M059J (cell line): ENCODE measurements at places on chromosomes 6 and 20. TPM values are rescaled to one million over a fixed set of nuclear protein-coding genes. Genes with fewer than 3 reads are reported as not detected.

GRCh38 chr6:27651371-27651732, 178.4 kb upstream of the ZNF184 start:
- DNase-seq, result peak; percentile 40

Gene DPPA5
- total RNA-seq, result not detected in 2 replicates

DNA sequence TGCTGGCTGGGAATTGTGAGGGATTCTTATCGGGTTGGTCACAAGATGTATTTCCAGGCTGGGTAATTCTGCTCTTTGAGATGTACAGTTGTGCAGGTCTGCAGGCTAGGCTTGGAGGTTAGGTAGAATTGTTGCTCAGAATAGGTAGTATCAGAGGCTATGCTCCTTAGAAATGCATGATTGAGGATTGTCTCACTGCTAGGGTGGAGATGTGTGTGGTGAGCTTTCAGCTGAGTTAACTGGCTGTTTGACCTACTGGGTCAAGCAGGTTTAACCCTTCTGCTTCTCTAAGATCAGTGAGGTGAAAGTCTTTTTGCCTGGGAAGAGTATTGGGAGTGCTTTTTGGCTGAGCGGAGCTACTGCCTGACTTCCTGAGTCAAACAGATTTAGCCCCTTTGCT, 701.1 kb downstream of the UTRN start:
- no peak for DNase-seq

GRCh38 chr6:35019831-35020230, 121.3 kb downstream of the TCP11 start:
- DNase-seq, result no peak

DNA sequence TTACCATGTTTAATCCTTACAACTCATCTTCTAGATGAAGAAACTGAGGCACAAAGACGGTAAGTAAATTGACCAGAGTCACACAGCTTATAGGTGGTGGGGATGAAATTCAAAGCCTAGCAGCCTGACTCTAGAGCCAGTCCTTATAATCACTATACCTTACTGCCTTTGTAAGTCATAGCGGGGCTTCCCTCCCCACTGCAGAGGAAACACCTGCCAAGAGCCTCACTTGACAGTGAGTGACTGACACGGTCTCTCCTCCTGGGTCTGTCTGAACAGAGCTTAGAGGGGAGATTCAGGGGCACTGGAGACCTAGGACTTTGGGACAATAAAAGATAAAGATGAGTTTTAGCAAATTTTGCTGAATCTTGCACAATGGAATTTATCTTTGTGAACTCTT, 12.8 kb downstream of the SUN5 start:
- DNase-seq, result no peak

DNA sequence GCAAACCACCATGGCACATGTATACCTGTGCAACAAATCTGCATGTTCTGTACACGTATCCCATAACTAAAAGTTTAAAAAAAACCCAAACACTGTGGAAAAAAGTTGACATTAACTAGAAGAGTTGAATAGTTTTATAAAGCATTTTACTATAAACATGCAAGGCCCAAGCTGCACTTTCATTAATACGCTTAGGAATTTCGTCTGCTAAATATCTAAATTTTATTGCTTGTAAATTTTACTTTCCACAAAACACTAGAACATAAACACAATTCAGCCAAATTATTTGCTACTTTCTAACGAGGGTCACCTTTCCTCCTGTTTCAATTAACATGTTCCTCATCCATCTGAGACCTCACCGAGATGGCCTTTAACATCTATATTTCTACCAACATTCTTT, 74.4 kb upstream of the MAN1A1 start:
- no peak for DNase-seq

DNA sequence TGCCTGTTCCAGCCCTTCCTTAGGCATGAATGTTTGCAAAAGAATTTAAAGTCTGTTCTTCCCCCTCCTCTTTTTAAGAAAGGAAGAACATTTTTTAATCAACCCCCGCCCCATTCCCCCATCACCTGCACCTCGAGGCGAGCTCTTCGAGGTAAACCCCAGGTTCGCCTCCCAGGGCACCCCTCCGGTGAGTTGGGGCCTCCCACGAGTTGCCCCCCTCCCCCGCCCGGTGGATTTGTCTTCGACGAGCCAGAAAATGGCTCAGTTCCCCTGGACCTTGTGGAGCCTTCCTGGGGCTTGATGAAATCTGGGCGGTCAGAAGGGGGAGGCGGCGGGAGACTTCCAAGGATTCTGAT, 256 bp upstream of the OVOL2 start:
- DNase-seq, result no peak

DNA sequence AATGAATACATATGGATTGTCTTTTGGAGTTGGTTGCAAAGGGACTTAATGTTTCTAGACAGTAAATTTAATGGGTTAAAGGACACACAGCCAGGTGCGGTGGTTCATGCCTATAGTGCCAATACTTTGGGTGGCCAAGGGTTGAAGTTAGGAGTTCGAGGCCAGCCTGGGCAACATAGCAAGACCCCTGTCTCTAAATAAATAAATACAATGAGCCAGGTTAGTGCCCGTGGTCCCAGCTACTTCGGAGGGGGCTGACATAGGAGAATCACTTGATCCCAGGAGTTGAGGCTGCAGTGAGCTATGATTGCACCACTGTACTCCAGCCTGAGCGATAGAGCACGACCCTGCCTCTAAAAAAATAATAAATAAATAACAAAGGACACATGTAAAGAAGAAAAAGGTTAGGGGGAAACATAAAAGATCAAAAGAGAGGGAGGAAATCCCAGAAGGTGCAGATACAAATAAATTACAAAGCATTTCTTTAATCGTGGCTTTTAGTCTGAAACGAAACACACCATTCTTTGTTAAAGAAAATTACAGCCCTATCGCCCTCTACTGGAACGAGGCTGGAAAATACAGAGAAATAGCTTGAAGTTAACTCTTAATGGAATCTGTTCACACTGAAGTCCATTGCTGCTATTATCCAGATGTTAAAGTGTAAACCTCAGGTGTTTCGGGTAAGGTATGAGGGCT, 42.6 kb upstream of the SCML4 start:
- DNase-seq, result peak; percentile 56

GRCh38 chr6:135318738-135319469, 137.8 kb downstream of the MYB start:
- no peak for DNase-seq

Gene TNNC2
- total RNA-seq, result not detected in 2 replicates

Gene CMTR1
- 46.5 and 81.1 TPM in 2 replicates for total RNA-seq

DNA sequence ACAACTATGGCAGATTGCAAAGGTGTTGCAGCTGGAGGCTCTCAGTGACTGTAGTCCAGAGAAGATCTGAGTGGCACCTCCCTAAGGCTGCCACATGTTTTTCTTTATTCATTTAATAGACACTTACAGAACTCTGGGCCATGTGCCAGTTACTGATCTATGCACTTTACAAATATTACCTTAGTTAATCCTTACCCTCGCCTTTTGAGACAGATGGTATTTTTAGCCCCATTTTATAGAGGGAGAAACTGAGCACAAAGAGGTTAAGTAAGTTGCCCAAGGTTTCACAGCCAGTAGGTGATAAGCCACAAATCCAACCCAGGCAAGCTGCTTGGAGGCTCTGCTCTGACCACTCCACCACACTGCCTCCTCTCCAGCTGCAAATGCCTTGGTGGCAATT, 6.5 kb upstream of the SCRT2 start:
- no peak for DNase-seq

- DNase-seq, result peak; percentile 28
Observed at GRCh38 chr6:34425132-34425497, 754 bp downstream of the RPS10 start.

DNA sequence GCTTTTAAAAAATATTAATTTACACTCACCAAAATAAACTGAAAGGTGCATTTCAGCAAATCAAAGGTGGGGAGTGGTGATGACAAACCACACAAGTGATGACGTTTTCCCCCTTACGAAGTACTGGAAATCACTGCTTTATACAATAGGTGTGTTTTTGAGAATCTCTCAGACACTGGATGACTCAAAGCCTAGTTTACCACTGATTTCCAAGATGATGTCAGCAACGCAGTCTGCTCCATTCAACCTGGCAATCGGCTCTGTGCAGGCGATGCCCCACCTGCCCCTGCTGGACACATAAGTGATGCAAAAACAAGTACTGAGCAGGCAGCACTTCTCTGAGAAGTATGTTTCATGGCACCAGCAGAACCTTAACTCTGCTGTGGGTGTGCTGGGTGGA, 114.4 kb downstream of the SOD2 start:
- DNase-seq, result peak; percentile 7

Gene CYP24A1
- 32.8 and 39.6 TPM in 2 replicates for total RNA-seq

- DNase-seq, result no peak
Observed at GRCh38 chr6:139644821-139645220, 270.4 kb upstream of the CITED2 start.

- DNase-seq, result peak; percentile 62
Observed at GRCh38 chr6:148700741-148701311, 46.0 kb upstream of the UST start.

Gene PRICKLE4
- 0.12 and 0.30 TPM in 2 replicates for total RNA-seq

Gene GZF1
- 16.6 and 23.9 TPM in 2 replicates for total RNA-seq

Gene TSBP1
- not detected in 2 replicates for total RNA-seq

GRCh38 chr6:15593798-15594197, 69.0 kb downstream of the DTNBP1 start:
- DNase-seq, result no peak

GRCh38 chr6:33826537-33826936, 22.7 kb upstream of the MLN start:
- no peak for DNase-seq

DNA sequence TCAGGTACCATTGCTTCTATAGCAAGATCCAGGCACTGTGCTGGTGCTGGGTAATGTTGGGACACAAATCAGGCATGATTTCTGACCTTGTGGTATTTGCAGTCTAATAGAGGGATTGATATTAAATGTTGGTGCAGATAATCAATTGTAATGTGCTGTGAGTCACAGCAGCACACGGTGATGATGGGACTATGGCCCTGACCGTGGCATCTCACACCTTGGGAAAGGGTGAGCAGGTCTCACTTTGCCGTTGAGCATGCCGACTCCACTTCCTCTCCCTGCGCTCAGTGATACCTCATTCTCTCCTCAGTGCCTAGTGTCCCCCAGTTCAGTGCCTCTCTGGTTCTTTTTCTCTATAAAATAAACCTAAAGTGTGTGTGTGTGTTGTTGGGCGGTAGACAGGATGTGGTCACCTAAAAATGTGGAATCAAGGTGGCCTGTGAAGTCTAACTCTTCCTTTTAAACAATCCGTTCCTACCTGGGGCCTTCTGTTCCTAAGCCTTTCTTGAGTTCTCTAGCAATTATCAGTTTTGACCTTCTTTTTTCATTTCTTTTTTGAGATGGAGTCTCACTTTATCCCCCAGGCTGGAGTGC, 188.5 kb downstream of the REV3L start:
- no peak for DNase-seq

GRCh38 chr6:41278699-41279405, 7.6 kb downstream of the TREM1 start:
- DNase-seq, result peak; percentile 59

Gene NNAT
- total RNA-seq, result not detected in 2 replicates

DNA sequence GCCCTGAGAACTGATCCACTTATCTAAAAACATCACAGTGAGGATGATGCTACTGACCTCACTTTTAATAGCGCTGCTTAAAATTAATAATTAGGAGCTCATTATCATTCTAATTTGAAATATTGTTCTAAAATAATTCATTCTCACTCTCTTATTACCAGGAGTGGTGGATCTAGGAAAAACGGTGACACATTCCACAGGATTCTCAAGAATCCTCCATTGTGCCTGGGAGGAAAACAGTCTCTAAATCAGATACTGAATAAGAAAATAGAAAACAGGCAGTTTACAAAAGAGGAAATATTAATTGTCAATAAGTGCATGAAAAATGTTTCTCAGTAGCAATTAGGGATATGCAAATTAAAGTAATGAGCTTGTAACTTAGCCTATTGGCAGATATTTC, 187.4 kb downstream of the TENT5A start:
- peak; percentile 56 for DNase-seq

DNA sequence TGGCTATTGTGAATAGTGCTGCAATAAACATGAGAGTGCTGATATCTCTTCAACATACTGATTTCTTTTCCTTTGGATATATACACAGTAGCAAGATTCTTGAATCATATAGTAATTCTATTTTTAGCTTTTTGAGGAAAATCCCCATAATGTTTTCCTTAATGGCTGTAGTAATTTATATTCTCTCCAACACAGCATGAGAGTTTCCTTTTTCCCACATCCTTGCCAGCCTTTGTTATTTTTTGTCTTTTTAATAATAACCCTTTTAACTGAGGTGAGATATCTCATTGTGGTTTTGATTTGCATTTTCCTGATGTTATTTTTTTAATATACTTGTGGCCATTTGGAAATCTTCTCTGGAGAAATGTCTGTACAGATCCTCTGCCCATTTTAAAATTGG, 132.6 kb downstream of the PRL start:
- no peak for DNase-seq

DNA sequence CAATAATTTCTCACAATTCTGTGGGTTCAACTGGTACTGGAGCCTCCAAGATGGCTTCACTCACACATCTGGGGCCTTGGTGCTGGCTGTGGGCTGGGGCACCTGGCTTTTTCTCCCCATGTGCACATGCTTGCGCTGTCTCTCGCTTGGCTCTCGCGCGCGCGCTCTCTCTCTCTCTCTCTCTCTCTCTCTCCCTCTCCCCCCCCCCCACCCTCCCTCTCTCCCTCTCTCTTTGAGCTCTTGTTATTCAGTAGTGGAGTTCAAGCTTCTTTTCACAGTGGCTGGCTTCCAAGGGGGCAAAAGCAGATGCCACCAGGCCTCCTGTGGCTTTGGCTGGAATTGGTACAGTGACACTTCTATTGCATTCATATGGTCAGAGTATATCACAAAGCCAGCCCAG, 10.8 kb upstream of the TBCC start:
- no peak for DNase-seq

DNA sequence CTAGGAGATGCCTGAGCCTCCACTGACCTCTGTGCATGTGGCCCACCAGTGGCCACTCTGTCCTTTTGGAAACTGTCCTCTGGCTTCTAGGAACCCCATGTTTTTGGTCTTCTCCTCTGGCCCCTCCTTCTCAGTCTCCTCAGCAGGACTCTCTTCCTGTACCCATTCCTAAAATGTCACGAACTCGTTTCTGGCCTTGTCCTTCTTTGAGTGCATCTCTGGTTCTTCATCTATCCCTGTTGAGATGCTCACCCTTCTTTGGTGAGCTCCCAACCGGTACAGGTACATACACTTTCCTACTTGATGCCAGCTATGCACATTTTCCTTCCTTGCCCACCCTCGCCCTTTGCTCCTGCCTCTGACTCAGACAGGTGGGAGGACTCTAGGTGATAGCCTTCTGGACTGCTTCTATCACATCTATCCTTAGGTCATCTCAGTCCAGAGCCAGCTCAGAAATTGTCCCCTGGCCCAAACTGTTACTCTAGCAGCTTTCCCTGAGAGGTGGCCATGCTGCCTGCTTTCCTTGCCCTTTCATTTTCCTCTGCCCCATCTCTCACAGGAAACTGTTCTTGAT, 14.8 kb upstream of the NNAT start:
- DNase-seq, result no peak
